Esophagus muscularis mucosa (tissue), 4 donors: ENCODE measurements at places on chromosomes 6 and 20. TPM values are rescaled to one million over a fixed set of nuclear protein-coding genes. Genes with fewer than 3 reads are reported as not detected.

DNA sequence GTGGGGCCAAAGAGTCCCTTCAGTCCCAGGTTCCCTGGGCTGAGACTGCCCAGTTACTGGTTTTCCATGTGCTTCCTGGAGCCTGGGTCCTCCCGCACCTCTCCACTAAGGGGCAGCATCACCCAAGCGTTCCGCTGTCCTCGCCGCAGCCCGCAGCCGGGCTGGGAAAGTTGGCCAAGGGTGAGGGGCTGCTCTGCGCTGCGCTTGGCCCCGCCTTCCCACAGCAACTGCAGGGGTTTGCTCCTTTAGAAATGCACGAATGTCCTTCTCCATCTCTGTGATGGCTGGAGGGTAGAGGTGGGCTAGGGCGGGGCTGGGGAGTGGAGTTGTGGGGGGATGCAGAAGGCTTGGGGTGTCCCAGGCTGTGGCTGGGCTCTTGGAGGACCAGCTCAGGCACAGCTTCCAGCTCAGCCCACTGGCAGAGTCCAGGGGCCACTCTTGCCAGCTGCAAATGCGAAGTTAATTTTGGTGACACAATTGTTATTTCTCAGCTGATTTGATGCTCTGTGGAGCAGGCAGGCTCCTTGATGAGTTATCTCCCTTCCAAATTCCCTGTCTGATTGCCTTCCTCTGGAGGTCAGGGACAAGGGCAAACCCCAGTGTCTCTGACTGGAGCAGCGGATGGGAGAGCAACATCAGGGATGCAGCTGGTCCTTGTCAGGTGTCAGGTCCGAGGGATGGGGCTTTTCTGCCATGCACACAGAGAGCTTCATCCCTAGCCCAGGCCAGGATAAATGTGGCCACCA lies 63.2 kb downstream of the NOL4L start:
- H3K36me3 ChIP-seq, result no peaks in the 10 kb centered on the region
- H3K27me3 ChIP-seq, result no peaks in the 10 kb centered on the region
- peaks cover 39% of the 10 kb centered on the region for H3K4me1 ChIP-seq

GRCh38 chr6:169081248-169081647 lies 172.4 kb downstream of the THBS2 start:
- no peak overlapping the region for H3K4me3 ChIP-seq
- H3K27ac ChIP-seq, result no peak overlapping the region
- no peak for DNase-seq
- H3K27me3 ChIP-seq, result no peaks in the 10 kb centered on the region
- H3K4me1 ChIP-seq, result no peaks in the 10 kb centered on the region

DNA sequence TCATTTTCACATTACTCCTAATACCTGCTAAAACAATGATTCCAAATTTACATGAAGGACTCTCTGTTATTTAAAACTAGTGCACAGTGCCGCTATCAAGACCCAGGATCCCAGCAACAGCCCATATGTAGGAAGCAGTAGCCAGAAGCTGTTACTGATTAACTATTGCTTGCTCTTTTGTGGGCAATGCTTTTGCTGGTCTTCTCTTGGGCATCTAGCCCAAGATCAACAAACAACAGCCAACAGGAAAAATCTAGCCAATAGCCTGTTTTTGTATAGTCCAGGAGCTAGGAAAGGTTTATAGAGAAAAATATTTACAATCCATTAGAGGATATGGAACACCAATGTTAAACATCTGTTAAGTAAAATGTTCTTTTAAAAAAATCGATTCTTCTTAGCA lies 22.1 kb upstream of the TENT5A start:
- no peak for DNase-seq
- H3K27ac ChIP-seq, result no peak overlapping the region

GRCh38 chr20:9374072-9374471 lies 140.3 kb upstream of the LAMP5 start:
- DNase-seq, result no peak
- H3K27me3 ChIP-seq, result no peaks in the 10 kb centered on the region
- H3K4me1 ChIP-seq, result peaks cover 22% of the 10 kb centered on the region
- no peaks in the 10 kb centered on the region for H3K36me3 ChIP-seq
- no peak overlapping the region for H3K27ac ChIP-seq
- no peak overlapping the region for H3K4me3 ChIP-seq

GRCh38 chr6:155174576-155175211 lies 89.1 kb upstream of the CLDN20 start:
- H3K36me3 ChIP-seq, result no peaks in the 10 kb centered on the region
- H3K4me1 ChIP-seq, result peaks cover 37% of the 10 kb centered on the region
- no peak overlapping the region for H3K4me3 ChIP-seq
- no peaks in the 10 kb centered on the region for H3K27me3 ChIP-seq

- H3K4me1 ChIP-seq, result no peaks in the 10 kb centered on the region
- H3K27me3 ChIP-seq, result no peaks in the 10 kb centered on the region
- no peak overlapping the region for H3K27ac ChIP-seq
- no peaks in the 10 kb centered on the region for H3K36me3 ChIP-seq
- no peak overlapping the region for H3K4me3 ChIP-seq
Observed at GRCh38 chr6:109927052-109927451, 51.1 kb upstream of the GPR6 start.

DNA sequence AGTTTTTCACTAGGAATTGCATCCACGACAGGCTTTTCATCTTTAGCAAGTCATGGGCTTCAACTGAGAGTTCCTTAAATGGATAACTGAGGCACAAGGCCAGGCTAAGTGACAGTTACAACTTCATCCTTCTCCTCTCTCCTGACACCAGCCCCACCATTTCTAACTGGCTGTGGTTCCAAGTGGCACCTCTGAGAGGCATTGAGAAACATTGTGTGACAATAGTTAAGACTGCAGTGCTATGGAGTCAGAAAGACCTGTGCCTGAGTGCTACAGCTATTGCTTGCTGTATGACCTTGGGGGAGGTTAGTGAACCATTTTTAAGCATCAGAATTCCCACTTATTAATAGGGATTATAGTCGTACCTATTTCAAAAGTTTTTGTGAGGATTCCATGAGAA lies 26.2 kb upstream of the MLIP start:
- H3K27ac ChIP-seq, result peak overlapping the region; percentile 48
- no peak for DNase-seq
- H3K4me3 ChIP-seq, result no peak overlapping the region
- H3K36me3 ChIP-seq, result no peaks in the 10 kb centered on the region
- H3K4me1 ChIP-seq, result peaks cover 19% of the 10 kb centered on the region

The WFDC12 gene
- total RNA-seq, result not detected
